ENCODE measurements at places on chromosomes 5 and 9.

- no peak for DNase-seq
Measured at GRCh38 chr5:60687927-60688720, 11.8 kb downstream of the DEPDC1B start.

- no peak for DNase-seq
Measured at GRCh38 chr5:143229426-143229895, 174.0 kb downstream of the NR3C1 start.

DNA sequence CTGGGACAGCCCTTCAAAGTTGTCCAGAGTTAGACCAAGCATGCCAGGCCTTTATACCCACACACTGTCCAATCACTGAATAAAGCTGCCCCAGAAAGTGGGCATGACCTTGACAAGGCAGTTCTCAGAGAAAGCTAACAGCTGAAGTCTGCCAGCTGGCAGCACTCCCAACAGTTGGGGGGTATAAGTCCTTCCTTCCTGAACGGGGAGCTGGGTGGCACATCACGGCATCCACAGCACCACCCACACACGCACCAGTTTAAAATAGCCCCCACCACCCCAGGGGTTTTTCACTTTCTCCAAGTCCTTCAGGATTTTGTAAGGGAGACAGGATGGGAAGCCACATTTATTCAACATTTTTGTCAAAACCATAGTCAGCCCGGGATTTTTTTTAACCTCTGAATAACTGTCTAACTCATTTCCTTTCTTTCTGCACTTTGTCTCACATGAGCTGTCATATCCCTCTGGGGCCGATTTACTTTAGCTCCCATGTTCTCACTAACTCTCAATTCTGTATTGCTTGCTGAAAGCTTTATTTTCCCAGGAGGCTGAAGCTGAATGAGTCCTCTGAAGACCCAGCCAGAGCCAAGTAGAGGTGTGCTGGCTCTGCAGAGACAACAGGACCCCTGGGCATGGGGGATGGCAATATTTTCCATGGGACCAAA lies 15.4 kb downstream of the FAM81B start:
- DNase-seq: no peak

DNA sequence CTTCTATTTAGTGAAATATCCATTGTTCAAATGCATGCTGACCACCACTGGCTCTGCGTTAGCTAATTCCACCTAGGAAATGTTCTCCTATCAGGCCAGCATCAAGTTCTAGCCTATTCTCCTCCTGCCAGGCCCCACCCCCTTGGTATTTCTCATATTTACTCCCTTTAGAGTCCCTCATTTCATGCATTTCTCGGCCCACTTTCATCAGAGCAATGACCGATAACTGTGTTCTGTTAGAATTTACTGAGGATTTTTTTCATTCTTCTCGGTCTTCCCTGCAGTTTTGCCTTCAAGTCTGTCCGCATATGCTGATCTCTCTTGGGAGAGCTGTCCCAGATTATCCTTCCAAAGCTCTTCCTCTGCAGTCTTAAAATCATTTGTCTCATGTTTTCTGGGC lies 143.4 kb downstream of the GOLPH3 start:
- DNase-seq: no peak

DNA sequence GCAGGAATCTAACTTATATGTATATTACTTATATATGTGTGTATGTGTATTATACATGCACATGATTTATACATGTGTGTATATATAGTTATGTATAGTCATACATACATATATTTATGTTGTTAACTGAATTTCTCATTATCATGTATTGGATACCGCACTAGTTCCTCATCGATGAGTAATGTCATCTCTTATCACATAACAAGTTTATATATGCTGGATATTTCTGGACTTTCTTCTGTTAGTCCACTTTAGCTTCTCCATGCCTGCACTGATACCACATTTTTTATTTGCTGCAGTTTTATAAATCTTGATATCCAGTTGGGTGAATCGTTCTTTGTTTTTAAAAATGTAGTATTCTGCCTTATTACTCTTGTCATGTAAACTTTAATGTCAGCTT lies 50.2 kb downstream of the APC start:
- no peak for DNase-seq

DNA sequence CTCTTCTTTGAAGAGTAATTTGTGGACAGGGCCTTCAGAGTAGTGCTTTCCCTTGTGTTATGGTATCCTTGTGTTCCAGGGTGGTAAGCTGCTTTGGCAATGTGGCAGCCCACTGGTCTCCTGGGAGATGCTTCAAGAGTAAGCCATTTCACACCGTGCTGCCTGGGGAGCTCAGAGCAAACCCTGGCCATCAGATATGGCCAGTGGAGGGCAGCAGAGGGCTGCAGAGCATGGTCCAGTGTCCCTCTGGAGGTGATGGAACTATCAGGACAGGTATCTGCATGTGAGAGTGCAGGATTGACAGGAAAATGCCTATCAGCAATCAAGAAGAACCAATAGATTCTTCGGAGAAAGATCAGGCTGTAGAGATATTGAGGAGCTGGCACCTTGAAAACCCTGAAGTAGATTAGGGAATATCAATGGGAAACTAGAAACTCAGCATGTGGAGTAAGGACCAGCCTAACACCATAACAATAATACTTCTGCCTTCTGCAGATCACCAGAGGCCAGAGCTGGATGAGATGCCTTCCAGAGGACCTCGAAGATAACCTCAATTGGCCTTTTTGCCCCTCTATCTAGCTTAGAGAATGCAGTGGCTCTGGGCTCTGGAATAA lies 90.8 kb downstream of the PLPPR1 start:
- DNase-seq: peak; percentile 17

DNA sequence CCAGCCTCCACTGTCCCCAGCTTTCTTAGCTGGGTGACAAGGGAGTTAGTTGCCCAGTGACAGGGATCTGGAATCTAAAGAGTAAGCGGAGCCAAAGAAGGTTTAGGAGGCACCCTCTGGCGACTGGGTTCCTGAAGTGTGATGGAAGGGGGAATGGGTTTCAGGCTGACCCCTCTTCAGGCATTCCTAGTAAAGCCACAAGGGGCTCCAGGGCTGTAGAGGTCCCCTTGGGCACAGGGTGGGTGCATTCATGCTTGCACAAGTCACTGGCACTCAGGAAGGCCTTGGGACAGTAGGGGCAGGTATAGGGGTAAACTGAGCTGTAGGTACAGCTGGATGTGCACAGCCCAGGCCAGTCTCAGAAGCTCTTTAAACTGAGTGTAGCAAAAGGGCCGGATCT lies 74.2 kb downstream of the CPLANE1 start:
- DNase-seq: no peak

DNA sequence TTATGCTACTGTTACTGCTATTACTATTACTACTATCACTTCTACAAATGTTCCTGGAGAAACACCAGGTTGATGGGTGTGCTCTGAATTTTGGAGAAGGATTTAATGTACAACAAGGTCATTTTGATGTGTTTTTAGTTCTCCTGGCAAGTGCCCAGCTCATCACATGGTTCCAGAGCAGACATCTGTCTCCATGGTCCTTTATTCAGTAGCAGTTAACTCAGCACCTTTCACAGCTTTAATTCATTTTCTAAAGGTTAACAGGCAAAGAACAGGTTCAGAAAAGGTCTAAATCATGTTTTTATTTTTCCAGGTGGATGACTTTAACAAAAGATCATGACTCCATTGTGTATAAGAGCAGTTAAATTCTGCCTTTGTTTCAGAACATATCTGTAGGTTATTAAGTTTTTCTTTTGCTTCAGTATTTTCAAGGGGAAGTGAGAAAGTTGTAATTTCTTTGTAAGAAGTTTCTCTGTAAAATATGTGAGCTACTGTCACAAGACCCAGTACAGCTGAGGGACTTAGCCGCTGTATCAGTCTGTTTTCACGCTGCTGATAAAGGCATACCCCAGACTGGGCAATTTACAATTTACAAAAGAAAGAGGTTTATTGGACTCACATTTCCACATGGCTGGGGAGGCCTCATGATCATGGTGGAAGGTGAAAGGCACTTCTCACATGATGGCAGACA lies 41.9 kb downstream of the MTRR start:
- no peak for DNase-seq

DNA sequence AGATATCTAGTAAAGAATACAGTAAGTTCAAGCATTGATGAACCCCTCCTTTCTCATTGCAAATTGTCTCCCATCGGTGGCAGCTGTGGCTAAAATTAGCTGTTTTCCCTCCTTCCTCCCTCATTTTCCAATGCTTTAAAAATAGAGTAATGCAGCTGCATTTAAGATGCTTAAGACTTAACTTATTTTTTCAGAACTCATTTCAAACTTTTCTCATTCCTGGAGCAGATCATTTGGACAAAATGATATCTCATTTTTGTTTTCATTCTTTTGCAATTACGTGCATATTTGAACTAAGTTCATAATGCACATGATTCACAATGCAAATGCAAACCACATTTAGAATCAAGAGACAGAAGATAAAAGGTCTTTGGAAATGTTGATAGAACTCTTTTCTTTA lies 14.6 kb downstream of the HSPB3 start:
- no peak for DNase-seq

GRCh38 chr5:1054799-1055775 lies 46.5 kb downstream of the NKD2 start:
- no peak for DNase-seq

- DNase-seq: no peak
Measured at GRCh38 chr9:22650946-22651345, 204.3 kb downstream of the DMRTA1 start.

GRCh38 chr5:58382131-58382534 lies 77.8 kb downstream of the PLK2 start:
- DNase-seq: no peak

- no peak for DNase-seq
Measured at GRCh38 chr5:100860407-100860806, 42.7 kb downstream of the ST8SIA4 start.

DNA sequence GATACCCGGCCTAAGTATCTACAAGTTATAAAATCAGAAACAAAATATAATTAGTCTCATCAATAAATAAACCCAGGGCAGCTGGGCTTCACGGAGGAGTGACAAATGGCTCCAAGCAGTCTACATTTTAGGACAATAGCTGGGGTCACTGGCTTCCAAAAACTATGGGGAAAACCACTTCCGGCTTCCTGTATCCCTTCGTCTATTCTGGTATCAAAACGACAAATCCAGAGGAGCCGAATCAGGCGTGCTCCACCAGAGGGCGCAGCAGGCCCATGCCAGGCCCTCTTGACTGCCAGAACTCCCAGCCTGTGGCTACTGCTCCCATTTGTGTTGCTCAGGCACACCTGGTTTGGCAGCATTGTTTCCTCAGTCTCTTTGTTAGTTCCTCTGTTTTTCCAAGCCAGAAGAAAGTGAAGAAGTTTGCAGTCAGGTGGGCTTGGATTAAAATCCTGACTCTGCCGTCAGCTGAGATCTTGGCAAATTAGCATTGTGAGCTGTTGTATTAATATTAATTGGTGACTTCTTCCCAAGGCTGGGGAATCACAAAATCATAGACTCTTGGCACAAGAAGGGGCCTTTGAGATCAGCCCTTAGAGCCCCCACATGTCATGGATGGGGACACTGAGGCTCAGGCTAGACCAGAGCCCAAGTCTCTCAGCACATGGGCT lies 11.6 kb upstream of the RAB14 start:
- peak; percentile 46 for DNase-seq

DNA sequence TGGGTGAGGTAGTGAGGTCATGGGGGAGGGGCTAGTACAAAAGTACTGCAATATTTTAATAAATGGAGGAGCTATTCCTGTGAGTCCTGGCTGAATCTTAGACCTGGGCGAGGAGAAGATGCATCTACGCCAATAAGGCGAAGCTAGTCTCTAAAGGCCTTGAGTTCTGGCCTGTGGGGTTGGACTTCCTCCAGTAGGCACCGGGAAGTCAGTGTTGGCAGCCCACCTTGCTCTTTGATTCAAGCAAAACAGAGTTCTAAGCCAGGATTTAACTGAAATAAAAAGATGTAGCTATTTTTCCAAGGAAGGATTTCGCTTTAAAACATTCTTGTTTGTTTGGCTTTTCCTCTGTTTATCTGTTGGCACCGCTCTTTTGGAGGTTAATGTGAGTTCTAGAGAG lies 244.6 kb downstream of the KIF4B start:
- no peak for DNase-seq

DNA sequence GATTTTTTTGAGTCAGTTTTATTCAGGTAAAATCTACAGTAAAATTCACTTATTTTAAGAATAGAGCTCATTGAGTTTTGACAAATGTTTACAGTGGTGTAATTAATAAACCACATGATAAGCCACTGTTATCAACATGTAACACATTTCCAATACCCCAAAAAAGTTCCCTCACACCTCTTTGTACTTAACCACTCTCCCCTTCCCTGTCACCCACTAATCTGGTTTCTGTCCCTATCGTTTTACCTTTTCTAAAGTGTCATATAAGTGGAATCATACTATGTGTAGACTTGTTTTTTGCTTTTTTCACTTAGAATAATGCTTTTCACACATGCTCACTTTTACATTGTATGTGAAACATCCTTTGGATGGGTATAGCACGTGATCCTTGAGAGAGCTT lies 127.2 kb downstream of the KDM4C start:
- DNase-seq: no peak

DNA sequence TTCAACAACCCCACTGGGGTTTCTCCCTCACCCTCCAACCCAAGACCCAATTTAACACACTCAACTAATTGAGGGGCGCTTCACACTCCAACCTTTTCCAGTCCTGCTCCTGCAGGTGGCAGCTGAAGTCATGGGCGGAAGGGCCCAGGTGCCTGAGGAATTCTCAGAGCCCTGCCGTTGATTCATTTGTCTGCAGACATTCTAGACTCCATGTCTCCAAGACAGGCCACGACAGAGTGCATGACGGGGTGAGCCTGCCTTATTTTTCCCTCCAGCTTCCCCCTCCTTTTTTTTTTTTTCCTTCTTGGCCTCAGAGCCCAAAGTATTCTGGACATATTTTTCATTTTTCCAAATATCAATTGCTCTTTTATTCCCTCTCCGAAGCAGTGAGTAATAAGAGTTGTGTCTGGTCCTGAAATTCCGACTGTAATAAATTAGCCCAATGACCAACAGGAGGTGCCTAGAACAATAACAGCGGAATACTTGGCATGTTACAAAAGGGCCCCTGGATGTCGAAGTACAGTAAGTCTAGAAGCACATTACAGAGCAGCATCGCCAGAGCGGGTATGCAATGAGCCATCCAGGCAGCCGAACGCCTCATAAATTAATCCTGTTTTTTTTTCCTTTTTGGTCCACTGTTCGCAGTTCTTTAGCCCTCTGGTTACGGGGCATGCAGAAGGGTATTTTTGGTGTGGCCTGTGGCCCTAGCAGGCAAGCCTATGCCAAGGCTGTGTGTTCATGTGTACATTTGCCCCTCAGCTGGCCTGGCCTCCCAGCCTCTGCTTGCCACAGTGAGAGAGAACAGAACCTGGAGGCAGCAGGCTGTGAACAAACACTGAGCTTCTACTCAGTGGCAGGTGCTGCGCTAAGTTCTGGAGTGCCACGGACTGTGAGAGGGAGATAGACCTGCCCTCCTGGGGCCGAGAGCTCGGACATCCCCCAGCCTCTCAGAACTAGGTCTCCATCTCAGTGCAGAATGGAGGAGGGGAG lies 8.6 kb upstream of the SMIM23 start:
- DNase-seq: no peak

- DNase-seq: no peak
Measured at GRCh38 chr5:60453186-60453976, 246.6 kb downstream of the DEPDC1B start.

- peak; percentile 62 for DNase-seq
Measured at GRCh38 chr9:98315551-98316060, 60.2 kb upstream of the TBC1D2 start.

GRCh38 chr9:96363175-96363967 lies 20.1 kb downstream of the SLC35D2 start:
- no peak for DNase-seq
